ENCODE measurements at places on chromosomes 7 and 10. TPM values are rescaled to one million over a fixed set of nuclear protein-coding genes. Genes with fewer than 3 reads are reported as not detected.

DNA sequence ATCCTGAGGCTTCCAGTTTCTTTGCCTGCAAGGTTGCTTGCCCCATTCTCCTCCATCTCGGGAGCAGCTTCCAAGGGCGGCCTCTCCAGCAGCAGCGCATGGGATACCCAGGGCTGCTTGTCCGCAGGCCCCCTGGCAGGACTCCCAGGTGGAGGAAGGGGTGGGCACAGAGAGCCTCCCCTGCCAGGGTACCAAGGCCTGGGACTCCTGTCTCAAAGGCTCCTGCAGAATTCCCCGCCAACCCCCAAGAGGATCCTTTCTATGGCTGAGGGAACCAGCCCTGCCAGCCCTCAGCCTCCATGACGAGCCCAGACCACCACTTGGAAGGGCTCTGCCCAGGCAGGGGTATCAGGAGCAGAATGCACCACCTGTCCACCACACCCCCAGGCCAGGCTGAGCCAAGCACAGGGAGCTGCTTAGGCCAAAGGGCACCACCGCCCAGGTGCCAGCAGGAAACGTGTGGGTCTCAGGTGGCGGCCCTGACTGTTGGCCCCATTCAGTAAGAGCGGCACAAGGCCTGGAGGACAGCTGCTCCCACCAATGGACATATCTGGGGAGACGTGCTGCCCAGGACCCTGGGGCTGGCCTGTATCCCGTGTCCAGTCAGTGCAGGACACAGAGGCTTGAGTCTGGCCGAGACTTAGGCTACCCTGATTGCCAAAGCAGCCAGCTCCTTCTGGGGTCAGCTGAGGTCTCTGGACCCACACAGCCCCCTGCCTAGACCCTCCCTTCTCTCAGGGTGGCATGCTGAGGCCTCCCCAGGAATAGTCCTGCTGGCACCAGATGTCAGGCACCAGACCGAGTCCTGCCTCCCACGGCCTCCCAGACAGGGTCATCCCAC is 33.8 kb upstream of the INPP5A start:
- DNase-seq = no peak

The MRLN gene
- total RNA-seq = 25.0 TPM

DNA sequence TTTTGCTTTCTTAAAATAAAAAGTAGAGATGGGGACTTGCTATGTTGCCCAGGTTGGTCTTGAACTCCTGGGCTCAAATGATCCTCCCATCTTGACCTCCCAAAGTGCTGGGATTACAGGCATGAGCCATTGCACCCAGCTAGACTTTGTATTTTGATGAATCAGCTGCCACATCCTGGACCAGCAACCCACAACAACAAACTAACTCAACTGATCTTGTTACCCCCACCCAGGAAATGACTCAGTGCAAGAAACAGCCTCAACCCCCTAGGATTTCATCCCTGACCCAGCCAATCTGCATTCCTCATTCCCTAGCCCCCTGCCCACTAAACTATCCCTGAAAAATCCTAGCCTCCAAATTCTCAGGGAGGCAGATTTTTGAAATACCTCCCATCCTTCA is 123.8 kb downstream of the IPMK start:
- no peak for DNase-seq

GRCh38 chr7:54581511-54581910 is 39.3 kb downstream of the VSTM2A start:
- no peak for DNase-seq

The DNAH11 gene
- 7.5 TPM for total RNA-seq

DNA sequence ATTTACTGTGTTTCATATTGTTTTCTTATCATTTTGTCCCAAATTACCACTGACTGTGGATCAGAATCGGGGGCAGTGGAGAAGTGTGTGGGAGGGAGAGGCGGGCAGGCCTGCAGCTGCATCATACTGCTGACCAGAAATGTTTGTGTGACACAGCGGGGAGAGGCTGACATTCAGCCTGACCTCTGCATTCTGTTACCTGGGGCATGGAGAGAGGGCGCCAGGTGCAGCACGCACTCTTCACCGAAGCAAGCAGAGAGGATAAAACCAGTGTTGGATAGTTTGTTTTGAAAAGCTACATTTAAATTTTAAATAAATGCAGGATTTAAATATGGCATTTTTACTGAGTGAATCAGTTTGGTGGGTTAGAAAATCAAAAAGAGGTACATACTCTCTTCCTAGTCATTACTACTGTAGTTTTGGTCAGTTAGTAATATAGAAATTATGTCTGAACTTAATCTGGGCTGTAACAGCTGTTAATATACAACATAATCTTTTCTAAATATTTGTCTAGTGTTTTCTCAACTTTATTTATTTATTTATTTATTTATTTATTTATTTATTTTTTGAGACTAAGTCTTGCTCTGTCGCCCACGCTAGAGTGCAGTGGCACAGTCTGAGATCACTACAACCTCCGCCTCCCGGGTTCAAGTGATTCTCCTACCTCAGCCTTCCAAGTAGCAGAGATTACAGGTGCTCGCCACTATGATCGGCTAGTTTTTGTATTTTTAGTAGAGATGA is 8.8 kb upstream of the STMP1 start:
- no peak for DNase-seq

DNA sequence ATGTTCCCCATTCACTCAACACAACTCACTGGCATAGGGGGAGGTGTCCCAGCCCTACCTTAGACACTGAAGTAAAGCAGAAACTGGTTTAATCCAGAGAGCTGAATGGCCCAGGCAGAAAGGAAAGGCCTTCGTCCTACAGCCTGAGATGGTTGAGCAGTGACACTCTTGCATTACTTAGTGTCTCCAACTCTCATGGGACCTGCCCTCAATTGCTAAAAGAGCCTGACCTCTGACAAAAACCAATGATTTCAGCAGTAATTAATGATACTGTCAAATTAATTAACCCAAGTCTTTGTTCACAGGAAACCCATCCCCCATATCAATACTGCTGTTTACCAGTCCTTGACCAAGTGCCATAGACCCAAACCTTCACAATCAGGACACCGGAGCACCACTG is 48.6 kb downstream of the ICA1 start:
- no peak for DNase-seq

DNA sequence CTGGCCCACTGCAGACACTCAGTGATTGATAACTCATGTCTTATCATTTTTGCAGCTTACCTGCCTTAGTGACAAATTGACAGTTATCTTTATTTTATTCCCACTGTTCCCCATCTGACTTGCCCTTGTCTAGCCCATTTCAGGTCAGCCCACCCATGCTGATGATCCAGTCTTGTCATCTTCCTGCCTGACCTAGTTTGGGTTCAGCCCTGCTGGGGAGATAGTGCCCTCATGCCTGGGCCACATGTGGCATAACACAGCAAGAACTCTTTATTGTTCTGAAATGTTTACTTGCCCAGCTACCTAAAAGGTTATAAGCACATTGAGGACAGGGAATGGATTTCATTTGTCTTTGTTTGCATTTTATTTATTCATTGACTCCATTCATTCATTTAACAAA is 75.6 kb downstream of the ENTPD1 start:
- DNase-seq = no peak

The GTF2I gene
- total RNA-seq = 254 TPM

GRCh38 chr10:110918269-110918642 is 724 bp downstream of the BBIP1 start:
- DNase-seq = peak; percentile 89

The GIMAP2 gene
- 12.7 TPM for total RNA-seq

The TRPV6 gene
- 0.66 TPM for total RNA-seq

GRCh38 chr7:44973610-44974401 is 5.0 kb downstream of the MYO1G start:
- DNase-seq = no peak

DNA sequence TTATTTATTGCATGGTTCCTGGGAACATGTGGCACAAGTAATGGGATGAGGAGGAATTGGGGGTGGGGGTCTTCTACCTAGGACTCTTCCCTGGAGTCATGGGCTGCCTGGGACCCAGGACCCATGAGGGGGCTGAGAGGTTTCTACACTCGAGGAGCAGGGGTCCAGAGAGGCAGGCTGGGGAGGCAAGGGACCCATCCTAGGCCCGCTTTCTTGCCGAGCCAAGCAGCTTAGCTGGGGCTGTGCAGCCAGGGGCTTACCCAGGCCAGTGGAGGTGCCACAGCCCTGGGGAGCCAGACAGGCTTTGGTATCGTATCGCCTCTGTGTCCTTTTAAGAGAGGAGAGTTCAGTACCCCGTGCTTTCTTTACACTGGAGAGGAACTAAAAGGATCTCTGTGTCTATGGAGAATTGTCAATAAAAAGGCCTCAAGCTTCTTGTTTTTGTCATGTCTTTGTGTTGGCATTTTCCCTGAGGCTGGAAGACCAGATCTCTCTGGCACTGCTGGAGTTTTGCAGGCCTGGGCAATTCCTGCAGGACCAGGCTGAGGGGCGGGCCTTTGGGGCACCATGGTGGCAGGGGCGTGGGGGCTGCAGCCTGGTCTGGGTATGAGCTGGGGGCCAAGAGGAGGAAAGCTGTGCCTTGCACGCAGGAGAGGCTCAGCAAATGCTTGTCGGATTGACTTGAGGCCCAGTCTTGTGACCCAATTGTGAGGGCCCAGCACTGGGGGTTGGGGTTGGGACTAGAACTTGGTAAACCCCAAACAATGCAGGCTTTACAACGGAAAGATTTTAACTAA is 11.1 kb downstream of the SFRP5 start:
- no peak for DNase-seq

DNA sequence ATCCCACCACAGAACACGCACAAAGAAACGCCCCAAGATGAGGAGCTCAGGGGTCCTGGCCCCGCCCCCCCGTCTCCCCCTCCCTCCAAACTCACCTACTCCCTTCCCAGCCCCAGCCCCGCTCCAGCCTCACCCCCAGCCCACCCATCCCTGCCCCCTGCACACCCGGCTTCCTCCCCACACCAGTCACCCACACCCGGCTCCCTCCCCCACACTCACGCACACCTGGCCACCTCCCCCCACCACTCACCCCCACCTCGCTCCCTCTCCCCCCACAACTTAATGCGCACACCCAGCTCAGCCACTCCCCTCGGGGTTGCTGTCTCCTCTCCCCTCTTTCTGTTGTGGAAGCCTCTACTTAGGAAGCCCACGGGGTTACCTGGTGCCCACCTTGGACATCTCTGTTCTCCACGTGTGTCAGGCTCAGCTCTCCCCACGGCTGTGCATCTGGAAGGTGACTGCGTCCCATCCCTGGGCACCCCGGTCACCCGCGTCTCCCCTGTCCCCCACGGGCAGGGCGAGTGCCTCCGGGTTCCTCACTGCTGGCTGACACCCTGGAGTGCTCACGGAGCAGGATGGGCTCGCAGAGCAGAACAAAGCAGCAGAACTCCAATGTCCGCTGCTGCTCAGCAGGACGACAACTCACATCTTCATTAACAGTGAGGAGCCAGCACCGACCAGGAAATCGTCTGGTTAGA is 166.8 kb downstream of the USP6NL start:
- DNase-seq = no peak

DNA sequence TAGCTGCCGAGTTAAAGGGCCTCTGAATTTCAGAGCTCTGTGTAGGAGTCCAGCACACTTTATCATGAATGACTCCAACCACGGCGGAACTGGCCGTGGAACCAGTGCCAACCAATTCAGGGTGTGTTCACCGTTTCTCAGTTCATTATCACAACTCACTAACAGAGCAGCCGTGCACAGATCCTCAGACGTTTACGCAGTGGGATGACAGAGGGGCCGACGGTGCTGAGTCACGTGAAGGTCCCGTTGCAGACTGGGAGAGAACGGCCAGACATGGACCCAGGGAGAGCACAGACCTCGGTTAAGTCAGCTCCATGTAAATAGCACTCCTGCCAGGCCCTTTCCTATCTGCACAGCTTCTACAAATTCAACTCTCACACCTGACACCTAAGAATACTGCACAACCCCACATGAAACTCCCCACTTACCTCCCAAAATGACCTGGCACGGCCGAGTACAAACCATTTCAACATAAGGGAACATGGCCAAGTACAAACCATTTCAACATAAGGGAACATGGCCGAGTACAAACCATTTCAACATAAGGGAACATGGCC is 95.5 kb downstream of the DIP2C start:
- DNase-seq = no peak

The EPHA1 gene
- total RNA-seq = 0.89 TPM
